ENCODE measurements at places on chromosomes 2 and 18.

DNA sequence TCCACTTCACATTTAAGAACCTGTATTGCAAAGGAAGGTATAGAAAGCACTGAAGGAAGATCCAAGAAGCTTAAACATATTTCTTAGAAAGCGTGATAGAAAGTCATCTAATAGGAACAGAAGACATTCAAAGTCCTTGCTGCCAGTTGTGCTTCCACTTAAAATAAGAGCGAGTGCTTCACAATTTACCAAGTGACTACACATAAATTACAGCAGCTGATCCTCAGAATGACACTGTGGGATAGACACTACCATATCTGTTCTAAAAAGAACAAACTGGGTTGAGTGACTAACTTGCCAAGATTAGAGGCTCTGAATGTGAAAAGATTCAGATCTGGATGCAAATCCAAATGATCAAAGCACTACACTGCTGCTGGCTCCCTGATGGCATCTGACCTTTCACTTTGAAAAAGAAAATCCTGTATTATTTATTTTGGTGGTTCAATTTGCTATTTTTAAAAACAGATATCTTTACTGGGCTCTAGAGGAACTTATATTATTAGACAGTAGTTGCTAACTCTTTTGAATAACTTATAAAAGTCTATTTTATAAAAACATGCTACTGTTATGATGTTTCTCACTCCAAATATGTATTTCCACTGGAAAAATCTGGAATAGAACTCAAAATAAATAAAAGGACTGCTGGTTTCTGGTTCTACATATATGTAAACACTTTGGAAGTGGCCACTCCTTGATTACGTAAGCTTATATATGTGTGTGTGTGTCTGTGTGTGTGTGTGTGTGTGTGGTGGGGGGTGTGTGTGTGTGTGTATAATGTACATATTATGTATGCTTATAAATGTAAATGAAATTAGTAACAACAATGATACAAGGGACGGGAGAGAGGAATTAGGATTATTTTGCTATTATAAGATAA is 57.4 kb downstream of the KIDINS220 start:
- no peak for DNase-seq

DNA sequence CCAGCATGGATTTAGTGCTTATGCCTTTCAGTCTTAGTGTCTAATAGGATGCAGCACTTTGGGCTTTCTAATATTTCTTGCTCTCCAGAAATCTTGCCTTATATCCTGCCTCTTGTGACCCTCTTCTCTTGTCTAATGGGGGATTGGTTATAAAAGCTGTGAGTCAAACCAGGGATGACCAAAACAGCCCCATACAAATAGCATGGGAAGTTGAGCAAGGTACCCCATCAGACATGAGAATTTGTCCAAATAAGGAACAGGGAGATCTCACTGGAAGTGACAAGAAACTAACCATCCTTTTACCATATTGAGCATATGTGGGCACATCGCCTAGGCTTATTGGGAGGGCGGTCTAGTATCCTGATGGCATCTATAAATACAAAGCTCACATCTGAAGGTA is 78.8 kb upstream of the BZW1 start:
- no peak for DNase-seq

GRCh38 chr2:141942006-141942789 is 188.6 kb downstream of the LRP1B start:
- DNase-seq: no peak

DNA sequence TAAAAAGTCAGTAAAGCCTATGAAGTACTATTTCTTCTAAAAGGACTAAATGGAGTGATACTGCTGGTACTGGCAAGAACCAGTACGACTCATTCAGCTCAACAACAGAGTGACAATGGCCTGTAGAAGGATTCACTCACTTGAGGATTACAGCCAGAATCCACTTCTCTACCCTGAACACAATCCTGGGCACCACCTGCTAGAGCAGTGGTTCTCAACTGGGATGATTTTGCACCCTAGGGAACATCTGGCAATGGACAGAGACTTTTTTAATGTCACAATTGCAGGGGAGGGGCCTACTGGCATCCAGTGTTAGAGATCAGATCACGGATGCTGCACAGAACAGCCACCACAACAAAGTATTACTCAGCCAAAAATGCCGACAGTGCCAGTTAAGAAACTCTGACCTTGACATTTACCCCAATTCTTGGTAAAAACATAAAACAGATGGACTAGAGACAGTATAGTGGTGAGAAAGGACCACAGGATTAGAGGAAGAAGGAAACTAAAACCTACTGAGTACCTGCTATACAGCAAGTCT is 5.0 kb downstream of the SPIRE1 start:
- DNase-seq: no peak

- DNase-seq: no peak
Measured at GRCh38 chr2:213015387-213016165, 135.8 kb downstream of the IKZF2 start.

DNA sequence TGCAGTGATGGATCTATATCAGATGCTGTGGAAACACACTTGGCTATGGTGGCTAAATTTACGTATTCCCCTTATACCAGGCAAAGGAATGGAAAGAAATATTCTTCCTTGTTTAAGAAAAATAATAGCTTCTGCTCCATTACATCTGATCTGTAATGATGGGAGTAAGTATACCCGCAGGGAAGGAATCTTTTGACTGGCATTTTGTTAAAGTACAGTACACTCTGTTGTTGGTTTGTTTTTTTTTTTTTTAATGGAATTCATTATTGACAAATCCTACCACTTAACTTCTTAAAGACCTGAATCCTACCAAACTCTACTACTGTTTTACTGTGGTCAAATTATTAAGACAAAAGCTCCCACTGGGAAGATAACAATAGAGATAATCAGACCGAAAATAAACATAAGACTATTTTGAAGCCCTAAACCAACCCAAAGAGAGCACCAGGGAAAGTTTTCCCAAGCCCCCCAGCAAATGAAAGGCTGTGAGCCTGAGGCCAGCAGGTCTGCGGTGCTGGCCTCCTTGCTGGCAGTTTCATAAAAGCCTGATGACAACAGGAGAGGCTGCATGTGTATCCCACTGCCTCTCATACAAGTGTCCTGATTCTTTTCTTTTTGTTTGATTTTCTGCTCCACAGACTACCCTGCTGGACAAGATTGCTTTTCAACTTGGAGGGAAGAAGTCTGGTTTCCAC is 101.0 kb downstream of the SLC25A12 start:
- no peak for DNase-seq
